Parietal lobe (tissue), 2 donors: ENCODE measurements at places on chromosomes 3 and 15. TPM values are rescaled to one million over a fixed set of nuclear protein-coding genes. Genes with fewer than 3 reads are reported as not detected.

The TMEM158 gene
- total RNA-seq, result 21.3 TPM

The ARGFX gene
- total RNA-seq, result not detected

The CGNL1 gene
- total RNA-seq, result 5.3 TPM

The APOD gene
- total RNA-seq, result 3.8 TPM

The CD276 gene
- 52.9 TPM for total RNA-seq
